ENCODE measurements at places on chromosomes 3 and 15.

GRCh38 chr3:127210654-127210943, 17.7 kb downstream of the PRR23E start:
- no peak for DNase-seq

- no peak for DNase-seq
These were observed 47.1 kb downstream of the PDIA5 start for GRCh38 chr3:123113889-123114450.

GRCh38 chr3:42892807-42893206, 13.1 kb upstream of the ZNF662 start:
- no peak for DNase-seq

- no peak for DNase-seq
These were observed 10.8 kb downstream of the RASL12 start for GRCh38 chr15:65056868-65057548.

DNA sequence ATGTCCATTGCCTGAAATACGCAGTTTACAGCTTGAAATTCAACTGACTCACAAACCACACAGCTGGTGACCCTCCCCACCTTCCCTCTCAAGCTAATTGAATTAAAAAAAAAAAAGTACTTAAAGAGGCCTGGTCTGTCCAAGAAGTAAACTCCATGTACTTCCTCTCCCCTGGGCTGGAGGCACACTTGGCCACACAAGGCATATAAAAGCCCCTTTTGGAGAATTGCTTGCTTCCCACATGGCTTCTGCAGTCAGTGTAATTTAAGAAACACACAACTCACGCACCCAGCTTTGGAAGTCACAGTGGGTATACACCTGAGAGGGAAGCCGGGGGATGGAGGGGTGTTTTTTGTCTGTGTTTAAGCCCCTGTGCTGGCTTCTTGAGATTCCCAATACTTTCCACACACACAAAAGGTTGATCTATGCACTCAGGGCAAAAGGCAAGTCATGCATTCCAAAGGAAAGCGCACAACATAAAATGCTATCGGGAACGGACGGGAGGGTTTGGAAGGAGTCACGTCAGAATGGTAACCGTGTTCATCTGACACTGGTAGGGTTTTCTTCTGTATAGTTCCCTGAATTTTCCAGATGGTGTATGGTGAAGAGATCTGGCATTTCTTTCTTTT, 106.6 kb upstream of the ALDH1A3 start:
- no peak for DNase-seq

DNA sequence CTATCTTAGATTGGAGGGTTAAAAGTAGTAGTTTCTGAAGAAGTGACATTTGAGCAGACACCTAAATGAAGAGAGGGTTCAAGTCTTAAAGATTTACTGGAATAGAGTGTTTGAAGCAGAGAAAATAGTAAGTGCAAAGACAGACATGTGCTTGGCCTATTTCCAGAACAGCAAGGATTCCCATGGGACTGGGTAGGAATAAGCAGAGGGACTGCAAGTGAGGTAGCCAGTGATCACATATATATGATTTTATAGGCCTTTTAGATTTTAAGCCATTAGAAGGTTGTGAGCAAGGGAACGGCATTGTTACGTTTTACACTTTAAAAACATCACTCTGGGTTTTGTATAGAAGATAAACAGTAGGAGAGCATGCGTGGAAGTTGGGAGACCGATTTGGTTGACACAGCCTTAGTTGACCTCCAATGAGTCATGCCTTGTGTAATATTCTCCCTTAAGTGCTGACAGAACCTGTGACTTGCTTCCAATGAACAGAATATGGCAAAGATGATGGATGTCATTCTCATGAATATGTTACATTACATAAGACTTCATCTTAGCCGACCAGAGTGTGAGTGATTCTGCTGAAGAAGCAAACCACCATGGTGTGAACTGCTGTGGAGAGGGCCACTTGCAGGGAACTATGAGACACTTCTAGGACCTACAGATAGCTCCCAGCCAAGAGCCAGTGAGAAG, 37.1 kb upstream of the SLC4A7 start:
- peak; percentile 96 for DNase-seq

DNA sequence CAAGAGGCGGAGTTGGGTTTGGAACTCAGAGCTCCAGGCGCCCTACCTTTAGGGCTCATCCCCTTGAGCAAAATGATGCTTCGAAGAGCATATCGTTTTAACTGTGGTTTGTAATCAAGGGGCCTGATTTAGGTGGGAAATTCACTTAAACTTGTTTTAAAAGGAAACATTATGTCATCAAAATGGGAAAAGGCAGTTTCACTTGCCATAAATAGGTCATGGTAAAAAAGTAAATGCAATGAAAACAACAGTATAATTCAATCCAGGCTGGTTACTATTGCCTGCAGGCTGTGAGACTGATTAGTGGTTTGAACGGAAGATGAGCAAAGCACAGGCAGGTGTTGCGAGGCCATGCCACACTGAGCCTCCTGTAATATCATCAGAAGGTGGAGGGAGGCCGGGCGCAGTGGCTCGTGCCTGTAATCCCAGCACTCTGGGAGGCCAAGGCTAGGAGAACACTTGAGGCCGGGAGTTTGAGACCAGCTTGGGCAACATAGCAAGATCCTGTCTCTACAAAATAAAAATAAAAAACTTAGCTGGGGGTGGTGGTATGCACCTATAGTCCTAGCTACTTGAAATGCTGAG, 2.1 kb downstream of the HDAC11 start:
- DNase-seq, result no peak

- no peak for DNase-seq
These were observed 196.6 kb downstream of the EBLN2 start for GRCh38 chr3:73258057-73258456.

GRCh38 chr3:113245761-113246161, 34.4 kb downstream of the BOC start:
- DNase-seq, result peak; percentile 64

DNA sequence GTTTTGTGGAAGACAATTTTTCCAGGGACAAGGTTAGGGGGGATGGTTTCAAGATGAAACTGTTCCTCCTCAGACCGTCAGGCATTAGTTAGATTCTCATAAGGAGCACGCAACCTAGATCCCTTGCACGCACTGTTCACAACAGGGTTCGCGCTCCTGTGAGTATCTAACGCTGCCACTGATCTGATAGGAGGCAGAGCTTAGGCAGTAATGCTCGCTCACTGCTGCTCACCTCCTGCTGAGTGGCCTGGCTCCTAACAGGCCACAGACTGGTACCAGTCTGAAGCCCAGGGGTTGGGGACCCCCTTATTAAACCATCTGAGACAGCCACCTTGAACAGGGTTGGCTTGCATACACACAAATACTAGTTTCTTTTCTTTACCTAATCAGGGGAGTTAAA, 13.5 kb upstream of the IMPG2 start:
- DNase-seq, result no peak

DNA sequence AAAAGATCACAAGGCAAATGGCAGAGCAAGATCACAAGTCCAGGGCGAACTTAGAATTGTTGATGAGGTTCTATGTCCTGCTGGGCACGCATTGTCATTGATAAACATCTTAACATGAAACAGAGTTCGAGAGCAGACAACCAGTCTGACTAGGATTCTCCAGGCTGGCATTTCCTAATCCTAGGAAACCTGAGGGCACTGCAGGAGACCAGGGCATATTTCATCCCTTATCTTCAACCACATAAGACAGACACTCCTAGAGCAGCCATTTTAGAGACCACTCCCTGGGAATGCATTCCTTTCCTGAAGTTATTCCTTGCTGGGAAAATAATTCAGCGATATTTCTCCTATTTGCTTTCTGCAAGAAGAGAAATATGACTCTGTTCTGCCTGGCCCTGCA, 1199.9 kb downstream of the SI start:
- DNase-seq, result no peak

GRCh38 chr3:193768070-193768394, 175.0 kb downstream of the OPA1 start:
- DNase-seq, result peak; percentile 6

DNA sequence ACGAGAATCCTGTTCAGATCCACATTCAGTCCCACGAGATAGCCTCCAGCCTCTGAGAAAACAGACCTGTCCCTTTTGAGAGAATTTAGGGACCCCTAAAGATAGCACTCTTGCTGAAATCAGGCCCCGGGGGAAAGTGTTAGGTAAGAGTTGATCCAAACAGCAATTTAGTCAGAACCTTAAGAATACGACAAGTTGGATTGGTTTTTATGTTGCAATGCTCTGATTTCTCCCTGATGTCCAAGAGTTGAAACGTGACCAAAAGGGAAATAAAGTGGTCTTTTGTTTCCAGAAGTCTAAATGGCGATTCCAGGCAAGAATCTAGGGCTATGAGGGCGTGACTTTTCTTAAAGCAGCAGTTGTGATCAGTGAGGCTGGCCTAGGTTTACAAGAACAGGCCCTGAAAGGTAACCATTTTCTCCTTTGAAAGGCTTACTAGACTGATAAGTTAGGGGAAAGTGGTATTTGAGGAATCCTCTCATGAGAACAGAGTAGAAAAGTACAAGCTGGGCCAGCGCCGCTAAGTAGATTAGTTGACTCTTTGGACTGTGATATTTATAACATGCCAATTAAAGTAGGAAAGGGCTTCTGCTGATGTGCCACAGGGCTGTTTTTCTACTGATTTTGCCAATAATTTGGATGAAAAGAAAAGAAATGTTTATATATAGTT, 4.9 kb downstream of the MAN2A2 start:
- DNase-seq, result no peak

DNA sequence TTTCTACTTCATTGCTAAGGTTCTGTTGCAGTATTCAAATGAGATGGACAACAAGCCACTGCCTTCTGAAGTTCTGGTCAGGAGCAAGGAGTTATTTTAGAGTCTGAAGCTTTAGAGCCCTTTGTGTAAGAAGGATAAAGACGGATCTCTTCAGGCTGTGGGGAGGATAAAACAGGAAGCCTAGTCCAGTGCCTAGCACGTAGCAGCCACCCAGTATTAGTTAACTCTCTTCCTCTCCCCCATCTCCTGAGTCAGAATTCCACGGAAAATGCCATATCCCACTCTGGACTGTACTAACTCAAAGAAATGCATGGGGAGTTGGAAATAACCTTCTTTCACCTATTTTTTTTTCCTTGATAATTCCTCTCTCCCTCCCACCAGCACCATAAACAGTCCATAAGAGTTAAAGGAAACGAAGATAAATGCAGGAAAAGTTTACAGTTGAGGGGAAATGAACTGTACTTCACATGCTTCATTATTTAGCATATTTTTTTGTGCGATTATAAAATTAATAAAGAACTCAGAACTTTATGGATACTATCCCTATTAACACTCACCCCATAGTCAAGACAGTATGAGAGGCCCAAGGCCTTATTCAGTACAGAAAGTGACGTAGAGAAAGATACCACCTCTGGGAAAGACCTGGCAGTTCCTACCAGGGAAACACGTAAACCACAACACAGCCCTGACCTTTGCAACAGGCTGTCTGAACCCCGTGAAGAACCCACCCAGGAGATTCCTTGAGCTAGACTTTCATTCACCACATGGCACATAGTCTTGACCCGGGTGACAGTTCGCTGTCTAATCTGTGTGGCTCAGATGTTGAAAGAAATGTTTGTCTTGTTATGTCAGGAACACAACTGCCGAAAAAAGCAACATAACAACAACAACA, 9.2 kb downstream of the IGF2BP2 start:
- peak; percentile 26 for DNase-seq

GRCh38 chr15:88649286-88649733, 10.5 kb downstream of the ISG20 start:
- peak; percentile 87 for DNase-seq

- DNase-seq, result no peak
These were observed 30.6 kb upstream of the PRICKLE2 start for GRCh38 chr3:64255741-64256340.

DNA sequence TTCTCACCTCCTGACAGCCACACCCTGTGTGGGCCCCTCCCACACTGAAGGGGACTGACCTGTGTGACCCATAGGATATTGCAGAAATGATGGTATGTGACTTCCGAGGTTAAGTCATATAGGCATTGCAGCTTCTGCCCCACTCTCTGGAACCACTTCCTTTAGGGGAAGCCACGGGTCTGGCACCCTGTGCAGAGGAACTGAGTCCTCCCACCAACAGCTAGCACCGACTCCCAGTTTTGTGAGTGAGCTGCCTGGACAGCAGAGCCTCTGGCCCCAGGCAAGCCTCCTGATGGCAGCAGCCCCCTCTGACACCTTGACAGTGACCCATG, 24.6 kb upstream of the SLC6A6 start:
- DNase-seq, result no peak

DNA sequence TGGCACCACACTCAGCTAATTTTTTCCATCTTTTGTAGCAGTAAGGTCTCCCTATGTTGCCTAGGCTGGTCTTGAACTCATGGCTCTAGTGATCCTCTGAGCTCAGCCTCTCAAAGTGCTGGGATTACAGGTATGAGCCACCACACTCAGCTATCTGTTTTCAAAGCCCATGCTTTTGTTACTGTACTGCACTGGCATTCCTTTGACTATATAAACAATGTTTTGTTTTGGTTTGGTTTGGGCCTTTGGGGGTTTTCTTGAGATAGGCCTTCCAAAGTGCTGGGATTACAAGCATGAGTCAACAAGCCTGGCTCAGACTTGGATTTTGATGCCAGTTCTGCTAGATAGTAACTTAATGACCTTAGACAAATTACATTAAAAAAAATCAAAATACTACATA, 89.7 kb upstream of the GK5 start:
- DNase-seq, result peak; percentile 78

- no peak for DNase-seq
These were observed 59.5 kb downstream of the AMOTL2 start for GRCh38 chr3:134314588-134315285.

GRCh38 chr3:8713901-8714759, 19.5 kb upstream of the CAV3 start:
- DNase-seq, result no peak

DNA sequence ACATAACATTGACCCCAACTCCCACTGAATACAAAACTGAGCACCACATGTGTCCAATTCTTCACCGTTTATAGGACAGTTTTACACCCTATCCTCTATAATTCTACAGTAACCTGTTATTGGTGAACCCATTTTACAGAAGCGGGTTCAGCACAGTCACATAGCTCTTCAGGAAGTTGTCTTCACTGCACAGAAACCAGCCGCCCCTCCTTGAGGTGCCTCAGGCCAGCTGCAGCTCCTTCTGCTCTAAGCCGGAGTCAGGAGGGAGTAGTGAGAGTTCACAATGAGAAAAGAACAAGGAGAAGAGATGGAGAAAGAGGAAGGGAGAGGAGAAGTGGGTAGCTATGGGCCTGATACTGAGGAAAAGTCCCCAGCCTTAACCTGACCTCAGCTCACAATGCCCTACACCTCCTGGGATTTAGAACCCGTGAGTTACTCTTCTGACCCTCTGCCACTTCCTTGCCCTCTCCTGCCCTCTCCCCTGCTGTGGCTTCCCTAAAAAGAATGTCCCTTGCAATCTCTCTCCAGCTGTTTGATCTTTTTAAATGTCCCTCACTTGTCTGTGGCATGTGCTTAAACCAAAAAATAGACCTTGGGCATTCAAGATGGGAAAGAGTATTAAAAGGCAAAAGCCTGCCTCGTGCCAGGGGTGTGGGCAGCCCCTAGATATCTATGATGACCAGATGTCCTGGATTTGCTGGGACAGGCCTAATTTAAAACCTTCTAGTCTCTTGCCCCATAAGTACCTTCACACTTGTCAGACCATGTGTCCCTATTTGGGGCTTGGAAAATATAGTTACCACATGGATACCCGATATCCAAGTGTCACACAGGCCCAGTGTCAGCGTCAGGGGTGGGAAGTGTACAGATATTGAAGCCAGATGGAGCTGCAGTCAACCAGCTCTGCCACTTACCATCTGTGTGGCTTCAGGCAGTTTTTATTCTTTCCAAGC, 71.3 kb upstream of the HES1 start:
- no peak for DNase-seq

- DNase-seq, result peak; percentile 40
These were observed 101.2 kb downstream of the HES1 start for GRCh38 chr3:194237110-194237509.

GRCh38 chr3:69181592-69182211, 59.3 kb upstream of the LMOD3 start:
- DNase-seq, result peak; percentile 30

Data from AG10803 (cell line).